Stimulated activated CD8-positive, alpha-beta memory T cell treated with anti-CD3 and anti-CD28 coated beads, Interleukin-15, amount 100 ng/mL, for 4 hours (primary cell): ENCODE measurements at places on chromosomes 1 and 21.

- DNase-seq = no peak
These were observed 259.5 kb downstream of the RGS7 start for GRCh38 chr1:241097479-241097878.

- no peak for DNase-seq
These were observed 118.2 kb downstream of the ODF2L start for GRCh38 chr1:86277936-86278335.

GRCh38 chr1:33738976-33739375 is 124.9 kb upstream of the HMGB4 start:
- DNase-seq = no peak

GRCh38 chr21:23014021-23014420 is 2015.8 kb downstream of the NCAM2 start:
- no peak for DNase-seq

DNA sequence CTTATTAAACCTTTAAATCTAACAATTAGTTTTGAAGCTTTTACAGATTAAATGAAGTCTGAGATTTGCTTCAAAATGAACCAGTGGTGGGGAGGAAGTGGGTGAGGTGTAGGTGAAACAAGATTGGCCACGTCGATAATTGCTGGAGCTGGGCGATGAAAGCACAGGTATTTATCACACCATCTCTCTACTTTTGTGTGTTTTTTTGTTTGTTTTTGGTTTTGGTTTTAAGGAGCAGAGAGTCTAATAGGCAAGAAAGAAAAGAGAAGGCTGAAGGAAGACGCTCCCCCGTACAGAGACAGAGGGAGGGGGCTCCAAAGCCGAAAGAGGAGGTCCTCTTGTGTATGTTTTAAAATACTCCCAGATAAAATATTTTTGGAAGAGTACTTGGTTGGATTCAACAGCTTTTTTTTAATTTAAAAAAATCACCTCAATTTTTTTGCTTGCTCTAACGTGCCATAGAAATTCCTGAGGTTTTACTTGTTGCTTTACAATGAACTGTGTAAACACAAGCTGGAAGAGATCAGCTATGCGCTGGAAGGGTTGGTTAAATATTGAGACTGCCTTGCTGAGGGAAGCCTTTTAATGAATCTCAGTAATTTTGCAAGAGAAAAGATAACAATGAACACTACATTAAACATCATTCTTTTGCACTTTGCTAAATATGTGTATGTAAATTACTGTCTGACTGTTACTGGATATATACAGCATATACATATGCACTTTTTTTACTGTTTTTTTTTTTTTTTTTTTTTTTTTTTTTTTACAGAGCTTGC is 6.7 kb upstream of the LGALS8 start:
- DNase-seq = no peak

DNA sequence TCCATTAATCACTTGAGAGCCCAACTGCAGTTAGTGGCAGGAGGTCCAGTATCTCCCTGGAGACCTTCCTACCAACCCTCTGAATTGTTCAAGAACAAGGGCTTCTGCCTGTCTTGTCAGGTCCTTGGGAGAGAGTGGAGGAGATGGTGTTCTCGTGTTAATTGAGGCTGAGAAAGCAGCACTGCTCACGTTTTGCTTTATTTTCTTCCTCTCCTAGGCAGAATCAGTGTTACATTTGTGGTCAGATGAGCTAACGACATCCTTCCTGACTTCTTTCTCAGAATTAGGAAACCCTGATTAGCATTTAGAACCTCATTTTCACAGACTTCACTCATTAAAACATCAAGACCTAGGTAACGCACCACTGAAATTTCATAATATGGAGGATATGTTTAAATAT is 26.4 kb upstream of the LRIG2 start:
- no peak for DNase-seq

DNA sequence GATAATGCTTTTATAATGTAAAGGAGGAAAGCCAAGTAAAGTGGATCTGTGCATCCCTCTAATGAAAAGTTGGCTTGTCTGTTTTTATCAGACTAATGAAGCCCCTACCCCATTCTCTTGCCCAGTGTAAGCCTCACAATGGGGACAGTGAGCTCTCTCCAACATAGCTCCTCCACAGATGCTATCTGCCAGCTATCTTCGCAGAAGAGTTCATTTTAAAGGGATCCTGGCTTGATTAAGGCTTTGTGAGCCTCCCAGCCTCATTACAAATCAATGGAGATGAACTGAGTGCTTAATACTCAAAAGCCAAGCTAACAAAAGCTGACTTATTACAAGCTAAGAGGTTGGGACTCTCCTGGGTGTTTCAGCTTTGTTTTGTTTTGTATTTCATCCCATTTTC is 514.7 kb downstream of the NUF2 start:
- no peak for DNase-seq

- no peak for DNase-seq
These were observed 10.9 kb downstream of the PTCH2 start for GRCh38 chr1:44832056-44832705.

- DNase-seq = no peak
These were observed 878 bp downstream of the MINDY1 start for GRCh38 chr1:151005729-151006319.

- no peak for DNase-seq
These were observed 162.6 kb downstream of the RUNX1 start for GRCh38 chr21:34886240-34887104.

GRCh38 chr1:228073857-228074545 is 8.5 kb upstream of the ARF1 start:
- DNase-seq = no peak

GRCh38 chr1:20107351-20107750 is 12.0 kb downstream of the PLA2G2D start:
- no peak for DNase-seq

DNA sequence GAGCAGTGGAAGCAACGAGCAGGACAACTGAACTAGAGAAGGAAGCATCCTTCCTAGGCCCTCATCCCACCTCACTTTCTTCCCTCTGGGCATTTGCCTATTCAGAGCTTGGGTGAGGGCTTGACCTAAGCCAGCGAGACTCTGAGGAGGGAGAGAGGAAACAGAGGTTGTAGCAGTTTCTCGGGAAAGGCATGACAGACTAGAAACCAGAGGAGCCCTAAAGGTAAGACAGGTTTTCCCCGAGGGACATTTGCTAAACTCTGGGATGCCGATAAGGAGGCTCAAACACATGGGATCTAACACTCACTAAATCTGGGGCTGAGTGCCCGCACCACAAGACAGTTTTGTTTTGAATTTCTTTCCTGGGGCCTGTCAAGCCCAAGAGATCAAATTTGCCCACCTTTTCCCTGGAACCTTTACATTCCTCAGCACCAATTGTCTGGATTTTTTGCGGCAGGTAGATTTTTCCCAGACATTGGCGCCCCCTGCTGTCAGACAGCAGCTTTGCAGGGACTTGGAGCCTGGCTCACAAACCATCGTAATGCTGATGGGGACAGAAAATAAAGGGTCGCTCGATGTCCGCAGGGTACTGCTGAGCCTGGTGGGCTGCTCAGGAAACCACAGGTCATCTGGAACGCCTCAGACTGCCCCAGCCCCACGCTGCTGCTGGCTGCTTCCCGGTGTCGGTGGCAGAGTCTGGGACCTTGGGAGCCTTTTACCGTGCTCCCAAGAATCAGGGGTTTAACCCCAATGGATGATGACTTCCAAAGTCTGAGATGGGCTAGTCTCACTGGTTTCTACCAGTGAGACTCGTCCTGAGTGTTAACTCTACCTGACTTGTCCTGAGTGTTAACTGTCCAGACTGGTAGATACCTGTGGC is 23.4 kb upstream of the TSPAN2 start:
- DNase-seq = no peak

DNA sequence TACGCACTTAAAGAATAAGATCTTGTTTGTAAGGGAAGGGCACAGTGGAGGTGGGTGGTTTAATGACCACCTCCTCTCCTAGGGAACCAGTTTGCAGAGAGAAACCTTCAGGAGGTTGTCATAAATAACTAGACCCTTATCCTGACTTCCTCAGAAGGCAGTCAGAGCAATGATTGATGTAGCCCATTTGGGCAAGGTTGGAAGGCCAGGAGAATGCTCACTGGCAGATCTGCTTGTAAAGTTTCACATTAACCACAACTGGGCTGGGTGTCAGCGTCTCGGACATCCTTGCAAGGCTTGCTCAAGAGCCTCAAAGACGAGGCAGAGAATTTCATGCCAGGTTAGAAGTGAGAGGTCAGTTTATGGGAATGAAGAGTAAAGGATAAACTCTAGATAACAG is 87.6 kb upstream of the TRABD2B start:
- no peak for DNase-seq

- no peak for DNase-seq
These were observed 1367.2 kb downstream of the KCNT2 start for GRCh38 chr1:195241066-195241465.

- DNase-seq = no peak
These were observed 656.1 kb downstream of the KIF26B start for GRCh38 chr1:245810789-245811337.

- no peak for DNase-seq
These were observed 57.9 kb upstream of the ADARB1 start for GRCh38 chr21:45016406-45017038.
